T-helper 2 cell (primary cell): ENCODE measurements at places on chromosomes 12 and 14.
A peak's percentile ranks its signal among the peaks of the same experiment; 100 is the strongest.

- DNase-seq, result no peak
These were observed 125.0 kb upstream of the HMGA2 start for GRCh38 chr12:65699251-65699650.

- DNase-seq, result no peak
These were observed 29.4 kb upstream of the BCL7A start for GRCh38 chr12:121992059-121992879.

DNA sequence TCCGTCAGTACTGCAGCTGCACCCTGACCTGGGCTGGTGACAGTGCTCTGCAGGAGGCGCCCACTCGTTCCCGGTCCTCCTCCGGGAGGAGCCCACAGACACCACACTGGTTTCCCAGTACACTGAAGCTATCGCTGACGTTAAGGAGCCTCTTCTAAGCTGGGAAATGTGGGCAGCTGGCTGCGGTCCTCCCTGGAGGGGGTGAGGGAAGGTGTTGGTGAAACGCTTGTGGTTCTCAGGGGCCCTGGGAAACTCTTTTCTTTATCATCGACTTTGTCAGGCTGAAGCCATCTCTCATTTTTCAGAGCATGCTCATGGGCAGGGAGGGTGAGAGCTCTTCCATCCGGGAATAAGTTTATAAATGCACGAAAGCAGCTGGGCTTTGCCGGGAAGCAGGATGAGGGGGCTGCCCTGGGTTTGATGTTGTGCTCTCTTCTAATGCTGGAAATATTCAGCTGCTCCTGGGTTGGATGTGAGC, 176.0 kb downstream of the CHST11 start:
- DNase-seq, result no peak

DNA sequence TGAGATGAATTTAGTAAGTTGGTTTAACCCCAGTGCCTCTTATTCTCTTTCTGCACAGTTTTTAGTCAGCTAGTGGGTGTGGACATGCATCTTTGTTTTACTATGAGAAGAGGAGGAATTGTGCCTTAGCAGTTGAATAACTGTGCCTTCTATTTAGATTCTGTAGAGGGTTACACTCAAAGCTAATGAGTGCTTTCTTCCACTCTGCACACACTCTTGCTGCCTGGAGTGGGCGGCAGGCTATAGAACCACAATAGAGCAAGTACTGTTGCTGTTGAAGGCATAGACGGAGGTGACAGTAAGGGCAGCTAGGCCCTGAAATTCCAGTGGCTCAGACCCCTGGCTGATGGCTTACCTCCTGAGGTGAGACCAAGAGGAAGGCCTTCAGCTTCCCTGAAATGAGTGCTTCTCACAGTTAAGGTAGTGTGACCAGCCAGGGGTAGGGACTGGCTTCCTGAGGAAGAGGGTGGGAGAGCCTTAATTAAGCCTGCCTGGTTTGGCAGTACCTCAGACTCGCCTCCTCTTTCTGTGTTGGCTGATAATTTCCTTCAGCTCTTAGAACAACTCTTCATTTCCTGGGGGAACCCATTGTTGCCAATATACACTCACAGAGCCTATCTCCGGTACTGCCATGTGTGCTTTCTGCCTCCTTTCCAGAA, 24.7 kb downstream of the SUSD6 start:
- peak; percentile 47 for DNase-seq

DNA sequence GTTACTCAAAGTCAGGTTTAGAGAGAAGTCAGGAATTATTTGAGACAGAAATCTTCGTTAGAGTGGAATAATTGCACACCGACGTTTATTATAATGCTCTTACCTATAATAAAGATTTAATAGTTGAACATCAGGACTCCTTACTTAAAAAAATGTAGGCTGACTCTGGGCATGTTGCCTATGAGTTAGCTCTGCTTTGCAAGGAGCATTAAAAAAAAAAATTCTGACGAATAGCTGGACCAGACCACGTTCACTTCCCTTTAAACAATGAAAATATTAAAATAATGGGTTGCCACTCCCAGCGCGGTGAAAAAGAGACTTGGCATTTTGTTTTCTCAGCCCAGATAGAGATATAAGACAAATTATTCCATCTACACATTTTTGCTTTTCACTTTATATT, 574 bp upstream of the FANCM start:
- no peak for DNase-seq

GRCh38 chr12:94557746-94558295, 92.5 kb downstream of the TMCC3 start:
- no peak for DNase-seq

DNA sequence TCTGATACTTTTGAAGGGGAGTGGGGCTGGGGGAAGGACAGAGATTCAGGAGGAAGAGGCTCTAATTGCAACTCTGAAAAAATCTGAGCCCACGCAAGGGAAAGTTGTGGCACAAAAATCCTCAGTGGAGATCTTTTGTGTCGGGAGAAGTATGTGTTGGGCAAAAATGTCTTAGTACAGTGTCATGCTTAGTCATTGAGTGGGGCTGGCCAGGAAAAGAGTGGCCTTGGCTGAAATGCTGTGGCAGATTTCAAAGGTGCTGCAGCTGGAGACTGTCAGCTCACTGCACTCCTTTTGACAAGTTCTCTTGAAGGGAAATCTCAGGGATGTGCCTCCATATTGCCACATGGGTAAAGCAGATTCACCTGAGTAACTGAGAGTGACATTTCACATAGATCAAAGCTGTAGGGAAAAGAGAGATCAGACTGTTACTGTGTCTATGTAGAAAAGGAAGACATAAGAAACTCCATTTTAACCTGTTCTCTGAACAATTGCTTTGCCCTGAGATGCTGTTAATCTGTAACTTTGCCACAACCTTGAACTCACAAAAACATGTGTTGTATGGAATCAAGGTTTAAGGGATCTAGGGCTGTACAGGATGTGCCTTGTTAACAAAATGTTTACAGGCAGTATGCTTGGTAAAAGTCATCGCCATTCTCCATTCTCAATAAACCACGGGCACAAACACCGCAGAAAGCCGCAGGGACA, 36.0 kb upstream of the GLIPR1 start:
- DNase-seq, result no peak

DNA sequence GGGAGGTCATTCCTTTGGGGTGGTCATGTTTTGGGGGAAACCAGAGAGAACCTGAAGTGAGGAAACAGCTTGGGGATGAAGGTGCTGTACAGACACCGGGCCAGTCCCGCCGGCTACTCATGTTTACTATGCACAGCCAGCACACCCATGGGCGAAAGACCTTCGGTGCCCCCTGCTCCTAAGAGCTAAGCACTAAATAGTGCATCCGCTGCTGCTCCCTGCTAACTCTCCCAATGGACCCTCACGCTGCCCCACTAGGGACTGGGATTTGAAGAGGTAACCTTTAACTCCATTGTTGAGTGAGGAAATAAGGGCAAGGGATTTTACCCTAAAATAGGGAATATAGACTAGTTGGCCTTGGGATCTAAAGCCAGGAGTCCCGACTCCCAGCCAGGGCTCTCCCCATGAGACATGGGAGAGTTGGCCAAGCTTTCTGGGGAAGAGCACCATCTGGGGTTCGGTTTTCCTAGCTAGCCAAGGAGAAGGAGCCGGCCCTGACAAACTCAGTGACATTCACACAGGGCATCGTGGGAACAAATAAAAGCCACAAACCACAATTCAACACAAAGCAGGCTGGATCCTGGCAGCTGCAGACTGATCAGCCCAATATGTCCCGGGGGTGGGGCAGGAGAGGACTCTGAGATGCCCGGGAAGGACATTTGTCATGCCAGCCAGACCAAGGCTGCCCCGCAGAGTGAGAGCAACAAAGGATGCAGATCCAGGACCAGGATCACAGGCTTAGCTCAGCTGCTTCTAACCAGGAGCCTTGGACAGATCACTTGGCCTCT, 91.7 kb downstream of the SINHCAF start:
- DNase-seq, result no peak

DNA sequence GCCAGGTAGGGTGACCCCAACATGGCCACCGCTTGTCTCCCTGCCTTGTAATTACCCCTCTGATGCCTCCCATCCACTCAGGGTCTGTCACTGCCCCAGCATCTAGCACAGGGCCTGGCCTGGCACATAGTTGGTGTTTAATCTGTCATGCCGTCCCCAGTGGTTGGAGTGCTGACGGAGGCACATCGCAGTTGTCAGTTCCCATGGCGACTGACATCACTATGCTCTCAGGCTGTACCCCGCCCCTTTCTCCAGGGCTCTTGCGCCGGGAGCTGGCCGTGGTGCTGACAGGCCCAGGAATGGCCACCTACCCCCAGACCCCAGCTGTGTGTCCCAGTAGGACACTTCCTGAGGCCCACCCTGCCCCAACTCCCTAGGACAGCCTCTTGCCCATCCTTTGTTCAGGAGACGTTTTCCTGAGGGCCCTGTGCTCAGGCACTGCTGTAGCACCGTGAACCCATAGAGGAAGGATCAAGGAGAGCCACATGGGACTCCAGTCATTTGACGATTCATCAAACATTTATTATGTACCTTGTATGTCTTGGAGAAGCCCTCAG, 23.0 kb downstream of the FAM222A start:
- peak; percentile 7 for DNase-seq

DNA sequence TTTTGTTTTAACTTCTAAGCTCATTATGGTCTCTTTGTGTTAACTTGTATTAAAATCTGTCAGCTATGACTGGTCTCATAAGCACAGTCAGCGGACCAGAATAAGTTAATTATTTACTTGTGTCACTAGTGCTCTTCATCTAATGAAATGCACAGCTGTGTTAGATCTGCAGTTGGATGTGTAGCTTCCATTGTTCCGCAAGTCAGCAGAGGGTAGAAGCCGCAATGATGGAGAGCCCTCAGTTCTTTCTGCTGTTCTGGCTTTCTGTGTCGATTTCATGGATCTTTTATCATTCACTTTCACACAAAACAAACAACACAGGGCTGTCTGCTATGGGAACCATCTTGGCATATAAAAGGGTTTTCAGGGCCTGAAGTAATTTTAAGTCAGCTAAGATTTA, 89.3 kb upstream of the RFX4 start:
- DNase-seq, result no peak

GRCh38 chr12:73159954-73160353, 887.8 kb downstream of the TRHDE start:
- DNase-seq, result no peak

- DNase-seq, result no peak
These were observed 139.7 kb downstream of the HELB start for GRCh38 chr12:66441905-66442559.

GRCh38 chr14:60723116-60723906, 840 bp downstream of the SIX4 start:
- peak; percentile 64 for DNase-seq

DNA sequence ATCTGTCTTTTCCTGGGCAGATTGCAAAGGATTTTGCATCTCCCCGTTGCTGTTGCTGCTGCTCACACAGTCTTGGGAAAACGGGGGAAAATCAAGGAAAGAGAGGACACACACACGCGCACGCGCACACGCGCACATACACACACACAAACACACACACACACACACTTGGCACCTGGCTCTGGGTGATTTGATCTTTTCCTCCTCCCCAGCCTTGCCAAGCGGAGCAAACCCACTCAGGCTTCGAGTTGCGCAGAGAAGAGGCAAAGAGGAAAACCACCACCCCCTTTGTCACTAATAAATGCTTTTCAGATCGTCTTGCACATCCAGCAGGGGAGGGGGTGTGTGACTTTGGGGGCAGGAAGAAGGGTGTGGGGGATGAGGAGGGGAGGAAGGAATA, 965 bp upstream of the NOS1 start:
- no peak for DNase-seq

- no peak for DNase-seq
These were observed 9.8 kb upstream of the DICER1 start for GRCh38 chr14:95167177-95167576.

DNA sequence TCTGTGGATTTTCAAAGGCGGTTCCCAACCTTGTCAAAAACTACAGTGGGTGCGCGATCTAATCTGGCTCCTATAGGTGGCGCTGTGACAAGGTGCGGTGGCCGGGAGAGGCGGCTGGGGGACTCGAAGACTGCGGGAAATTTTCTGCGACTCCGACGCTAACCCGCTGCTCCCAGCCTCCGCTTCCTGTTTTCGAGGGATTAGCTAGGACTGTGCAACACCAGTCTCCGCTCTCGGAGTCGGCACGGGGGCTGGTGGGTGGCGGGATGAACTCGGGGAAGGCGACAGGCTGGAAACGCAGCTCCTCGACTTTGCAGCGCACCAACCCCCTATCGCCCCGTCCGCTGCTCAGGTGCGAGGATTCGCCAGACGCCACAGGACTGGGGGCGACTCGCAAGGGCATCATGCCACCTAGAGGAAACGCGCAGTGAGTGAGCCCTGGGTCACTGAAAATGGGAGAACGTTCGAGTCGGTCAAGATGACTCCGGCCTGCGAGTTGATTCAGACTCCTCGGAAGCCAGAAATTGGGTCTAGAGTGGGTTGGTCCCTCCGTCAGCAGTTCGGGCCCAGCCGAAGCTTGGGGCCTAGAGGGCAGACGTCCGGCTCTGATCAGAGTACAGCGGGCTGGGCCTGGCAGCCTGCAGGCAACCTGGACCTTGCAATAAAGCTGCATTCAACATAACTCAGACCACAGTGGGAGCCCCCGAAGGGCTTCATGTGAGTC, 5.5 kb upstream of the PAX9 start:
- no peak for DNase-seq
